ENCODE measurements at places on chromosomes 7 and 10.

DNA sequence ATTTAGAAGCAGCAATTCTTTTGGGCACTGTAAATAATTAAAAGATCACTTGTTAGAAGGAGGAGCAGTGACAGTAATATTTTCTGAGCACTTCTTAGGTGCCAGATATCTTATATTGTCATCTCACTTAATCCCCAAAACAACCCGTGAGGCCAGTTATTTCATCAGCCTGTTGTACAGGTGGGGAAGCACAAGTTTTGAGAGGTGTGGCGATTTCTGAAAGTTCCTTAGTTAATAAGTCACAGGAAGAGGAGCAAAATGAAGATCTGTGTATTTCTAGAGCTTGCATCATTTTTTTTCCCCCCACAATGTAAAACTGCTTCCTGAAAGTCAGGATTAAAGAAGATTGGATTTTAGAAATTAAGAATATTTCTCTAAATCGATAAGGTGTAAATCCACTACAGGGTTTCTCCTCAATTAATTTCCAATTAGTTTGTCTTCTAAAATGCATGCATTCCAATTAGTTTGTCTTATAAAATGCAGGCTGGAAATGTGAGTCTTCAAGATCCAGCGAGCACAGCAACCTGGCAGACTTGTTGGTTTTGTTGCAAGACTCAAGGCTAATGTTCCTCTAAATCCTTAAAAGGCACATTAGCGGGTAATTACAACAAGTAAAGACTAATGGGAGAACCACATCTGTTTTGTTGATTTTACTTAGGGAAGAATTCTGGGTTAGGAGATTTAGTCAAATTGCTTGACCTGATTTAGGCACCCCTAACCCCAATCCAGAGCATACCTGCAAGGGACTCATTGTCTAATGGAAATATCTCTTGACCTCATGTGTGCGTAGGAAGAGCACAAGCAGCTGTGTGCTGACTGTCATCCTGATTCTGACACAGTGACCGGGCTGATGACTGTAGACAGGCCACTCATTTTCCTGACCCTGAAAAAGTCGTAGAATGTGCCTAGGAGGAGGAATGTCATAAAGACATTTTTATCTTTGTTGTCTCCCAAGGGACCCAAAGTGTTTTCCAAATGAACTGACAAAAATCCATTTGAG, 272.0 kb downstream of the BAMBI start:
- no peak for DNase-seq

- DNase-seq = no peak
Observed at GRCh38 chr10:121357401-121357800, 240.8 kb downstream of the FGFR2 start.

GRCh38 chr7:64183126-64183742, 23.8 kb upstream of the ZNF735 start:
- no peak for DNase-seq

DNA sequence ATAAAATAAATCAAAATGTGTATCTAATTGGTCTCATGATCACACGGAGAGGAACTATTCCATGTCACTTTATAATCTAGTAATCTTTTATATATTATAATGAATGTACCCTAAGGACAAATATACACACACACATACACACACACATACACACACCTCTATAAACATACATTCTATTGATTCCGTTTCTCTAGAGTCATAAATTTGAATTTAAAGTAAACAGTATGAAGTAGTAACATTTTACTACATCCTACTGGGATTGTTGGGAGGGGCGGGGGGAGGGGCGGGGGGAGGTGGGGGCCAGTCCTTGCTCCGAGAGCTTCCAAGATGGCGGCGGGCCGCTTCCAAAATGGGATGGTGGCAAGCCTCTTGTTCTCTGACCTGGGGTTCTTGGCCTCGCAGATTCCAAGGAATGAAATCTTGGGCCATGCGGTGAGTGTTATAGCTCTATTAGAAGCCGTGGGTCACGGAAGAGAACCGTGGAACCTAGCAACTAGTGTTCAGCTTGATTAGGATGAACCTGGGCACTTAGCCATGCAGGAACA, 143.2 kb downstream of the REEP3 start:
- DNase-seq = no peak

DNA sequence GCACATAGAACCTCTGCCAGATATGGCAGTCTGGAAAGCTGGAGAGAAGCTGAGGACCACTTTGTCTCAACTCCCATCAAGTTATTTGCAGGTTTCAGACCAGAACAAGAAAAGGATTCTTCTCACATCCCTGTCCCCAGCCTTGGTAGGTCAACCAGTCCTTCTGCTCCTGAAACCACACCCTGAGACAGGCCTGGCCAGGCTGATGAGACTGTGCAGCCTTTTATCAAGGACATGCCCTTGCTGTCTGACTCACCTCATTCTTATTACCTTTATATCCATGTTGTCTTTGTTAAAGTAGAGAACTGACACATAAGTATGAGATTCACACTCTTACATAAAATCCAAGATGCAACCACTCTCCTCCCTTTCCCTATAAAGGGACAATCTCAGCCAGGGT, 354.9 kb downstream of the PLXNA4 start:
- no peak for DNase-seq

DNA sequence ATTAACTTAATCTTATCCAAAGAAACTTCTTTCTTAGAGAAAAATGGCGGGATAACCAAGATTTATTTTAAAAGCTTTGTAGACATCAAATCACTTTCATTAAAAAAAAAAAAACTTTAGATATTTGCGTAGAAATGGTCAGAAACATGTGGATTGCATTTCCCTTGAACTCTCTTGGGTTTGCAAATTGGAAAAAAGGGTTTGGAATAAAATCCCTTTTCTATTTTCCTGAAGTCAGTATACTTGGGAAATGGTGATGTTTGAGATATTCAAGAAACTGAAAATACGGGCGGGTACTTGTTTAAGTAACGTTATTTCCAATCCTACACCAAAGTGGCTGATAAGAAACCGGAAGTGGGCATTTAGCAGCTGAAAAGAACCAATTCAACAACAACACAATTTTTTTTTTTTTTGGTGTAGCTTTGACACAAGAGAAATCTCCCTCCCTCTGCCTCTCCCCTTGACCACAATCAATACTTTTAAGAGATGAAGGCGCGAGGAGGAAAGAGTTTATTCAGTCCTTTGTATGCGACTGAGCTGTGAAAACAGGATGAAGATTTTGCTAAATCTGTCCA, 13.7 kb upstream of the GFRA1 start:
- no peak for DNase-seq

GRCh38 chr10:78511324-78512204, 477.9 kb downstream of the RPS24 start:
- no peak for DNase-seq

- no peak for DNase-seq
Observed at GRCh38 chr10:72162978-72163377, 52.8 kb upstream of the ANAPC16 start.

Measured in RWPE2 (cell line).